Coronary artery (tissue), 2 donors: ENCODE measurements at places on chromosomes 6 and 20.

- no peak for DNase-seq
Measured at GRCh38 chr6:101799531-101799930, 406.0 kb downstream of the GRIK2 start.

DNA sequence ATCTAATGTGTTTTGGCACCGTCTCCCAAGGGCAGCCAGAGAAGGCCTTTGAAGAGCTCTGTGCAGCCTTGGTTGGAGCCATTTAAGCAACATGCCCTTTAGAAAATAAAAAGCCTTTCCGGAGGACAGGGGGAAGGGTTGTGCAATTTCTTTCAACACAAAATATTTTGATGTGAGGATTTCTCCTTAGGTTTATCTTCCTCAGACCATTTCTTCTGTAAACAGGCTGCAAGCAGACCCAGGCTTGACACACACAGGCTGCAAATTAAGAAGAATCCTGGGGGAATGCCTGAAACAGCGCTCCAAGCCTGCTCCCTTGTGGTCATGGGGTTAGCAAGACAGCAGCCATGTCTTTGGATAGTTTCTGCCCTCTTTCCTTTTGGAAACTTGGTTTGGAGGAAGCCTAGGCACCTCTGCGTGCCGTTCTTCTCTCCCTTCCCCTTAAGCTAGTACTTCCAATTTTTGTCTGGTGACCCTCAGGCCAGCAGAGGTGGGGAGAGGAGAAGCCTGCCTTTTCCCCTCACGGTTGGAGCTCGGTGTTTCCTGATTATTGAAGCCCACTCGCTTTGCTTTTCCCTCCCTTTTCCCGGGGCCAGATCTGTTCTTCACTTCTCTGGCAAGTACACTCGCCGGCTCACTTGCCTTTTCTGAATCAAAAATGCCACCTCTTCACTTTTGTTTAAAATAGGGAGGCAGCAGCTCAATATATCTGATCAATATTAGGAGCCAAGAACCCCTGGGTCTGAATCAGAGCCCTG lies 39.6 kb upstream of the NOX3 start:
- peak; percentile 77 for DNase-seq

GRCh38 chr6:47132724-47133123 lies 90.6 kb upstream of the ADGRF1 start:
- no peak for DNase-seq

DNA sequence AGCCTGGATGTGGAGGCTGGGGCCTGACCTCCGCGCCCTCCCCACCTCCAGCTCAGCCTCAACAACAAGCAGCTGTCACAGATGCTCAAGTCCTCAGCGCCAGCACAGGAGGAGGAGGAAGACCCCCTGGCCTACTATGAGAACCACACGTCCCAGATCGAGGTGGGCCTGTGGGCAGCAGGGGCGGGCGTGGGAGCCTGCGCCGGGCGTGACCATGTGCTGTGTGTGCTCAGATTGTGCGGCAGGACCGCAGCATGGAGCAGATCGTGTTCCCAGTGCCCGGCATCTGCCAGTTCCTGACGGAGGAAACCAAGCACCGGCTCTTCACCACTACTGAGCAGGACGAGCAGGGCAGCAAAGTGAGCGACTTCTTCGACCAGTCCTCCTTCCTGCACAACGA lies 23.5 kb downstream of the UQCC2 start:
- DNase-seq = no peak

GRCh38 chr20:44990425-44990824 lies 24.1 kb downstream of the STK4 start:
- DNase-seq = no peak

GRCh38 chr6:111604259-111605099 lies 1.2 kb downstream of the TRAF3IP2 start:
- DNase-seq = peak; percentile 91

DNA sequence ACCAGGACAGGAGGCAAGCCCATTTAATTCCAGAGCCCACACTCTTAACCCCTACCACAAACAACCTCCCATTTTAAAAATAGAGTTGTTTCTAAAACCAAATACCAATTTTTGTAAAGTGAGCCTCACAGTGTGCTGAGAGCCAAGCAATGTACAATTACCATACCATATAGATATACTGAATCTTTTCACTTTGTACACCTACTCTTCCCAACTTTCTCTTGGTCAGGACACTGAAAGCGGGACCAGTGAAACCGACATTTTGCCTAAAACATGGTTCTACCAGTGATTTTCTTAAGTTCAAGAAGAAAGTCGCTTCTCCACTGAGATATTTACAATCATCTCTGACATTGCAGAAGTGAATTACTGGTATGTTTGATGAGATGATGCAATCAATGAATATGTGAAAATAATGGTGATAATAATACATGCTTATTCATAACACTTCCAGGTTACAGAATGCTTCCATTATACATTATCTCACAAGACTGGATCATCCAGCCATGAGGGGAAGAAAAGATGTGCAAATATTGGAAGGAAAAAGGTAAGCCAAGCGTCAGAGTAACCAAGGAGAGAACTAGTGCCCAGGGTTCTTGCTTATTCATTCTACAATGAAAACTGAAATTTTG lies 74.1 kb downstream of the HIVEP2 start:
- DNase-seq = no peak

DNA sequence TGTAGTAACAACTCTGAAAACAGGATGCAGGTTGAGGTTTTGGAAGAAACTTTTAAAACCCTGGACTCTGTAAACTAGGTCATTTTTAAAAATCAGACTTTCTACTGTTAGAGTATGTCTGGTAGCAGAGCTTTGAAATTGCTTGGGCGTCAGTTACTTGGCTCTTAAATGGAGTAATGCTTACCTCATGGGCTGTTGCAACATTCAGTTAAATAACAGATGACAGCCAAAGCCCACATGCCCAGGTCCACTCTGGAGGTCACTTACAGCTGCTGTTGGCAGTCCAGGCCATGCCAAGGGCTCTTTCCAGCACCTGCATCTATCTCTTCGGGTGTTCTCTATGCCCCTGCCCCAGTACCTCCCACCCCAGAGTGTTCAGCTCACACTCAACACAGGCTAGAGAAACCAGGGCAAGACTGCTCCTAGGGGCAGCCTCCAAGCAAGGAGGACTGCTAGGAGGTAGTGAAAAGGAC lies 96.4 kb downstream of the BANF2 start:
- DNase-seq = peak; percentile 79

- no peak for DNase-seq
Measured at GRCh38 chr20:48823960-48824498, 3.8 kb downstream of the PREX1 start.

- no peak for DNase-seq
Measured at GRCh38 chr6:150723857-150724256, 124.2 kb downstream of the PLEKHG1 start.

- no peak for DNase-seq
Measured at GRCh38 chr6:140663772-140664171, 1289.3 kb upstream of the CITED2 start.

DNA sequence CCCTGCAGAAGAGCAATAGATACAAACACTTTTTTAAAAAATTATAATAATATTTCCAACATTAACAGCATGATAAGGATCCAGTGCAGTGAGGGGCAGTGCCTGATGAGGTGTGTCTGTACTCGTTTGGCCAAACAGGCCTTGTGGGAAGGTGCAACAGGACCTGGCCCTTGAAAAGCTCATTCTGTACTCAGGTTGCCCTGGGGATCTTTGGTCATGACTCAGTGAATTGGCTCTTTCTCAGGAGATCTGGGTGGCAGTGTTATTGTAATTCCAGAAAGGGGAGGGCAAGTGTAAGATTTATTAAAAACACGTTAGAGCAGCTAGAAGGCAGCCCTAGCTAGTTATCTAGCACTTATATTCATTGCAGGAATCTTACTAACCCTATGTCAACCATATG lies 2.9 kb upstream of the SPINT3 start:
- no peak for DNase-seq

- no peak for DNase-seq
Measured at GRCh38 chr6:142635130-142635529, 309.8 kb downstream of the HIVEP2 start.

DNA sequence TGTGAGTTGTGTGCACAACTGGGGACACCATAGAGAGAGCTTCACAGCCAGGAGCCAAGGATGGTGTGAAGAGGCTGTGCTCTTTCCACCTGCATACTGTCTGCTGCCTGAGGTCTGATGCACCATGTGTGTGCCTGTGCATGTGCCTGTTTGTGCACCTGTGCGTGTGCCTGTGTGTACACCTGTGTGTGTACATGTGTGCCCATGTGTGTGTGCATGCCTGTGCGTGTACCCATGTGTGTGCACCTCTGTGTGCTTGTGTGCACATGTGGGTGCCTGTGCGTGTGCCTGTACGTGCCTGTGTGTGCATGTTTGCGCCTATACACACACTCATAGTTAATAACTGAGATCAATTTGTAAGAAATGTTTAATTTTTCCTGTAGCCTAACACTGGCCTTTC lies 51.3 kb downstream of the FAM120B start:
- no peak for DNase-seq

GRCh38 chr6:47710295-47710694 lies 11.9 kb downstream of the ADGRF4 start:
- no peak for DNase-seq

DNA sequence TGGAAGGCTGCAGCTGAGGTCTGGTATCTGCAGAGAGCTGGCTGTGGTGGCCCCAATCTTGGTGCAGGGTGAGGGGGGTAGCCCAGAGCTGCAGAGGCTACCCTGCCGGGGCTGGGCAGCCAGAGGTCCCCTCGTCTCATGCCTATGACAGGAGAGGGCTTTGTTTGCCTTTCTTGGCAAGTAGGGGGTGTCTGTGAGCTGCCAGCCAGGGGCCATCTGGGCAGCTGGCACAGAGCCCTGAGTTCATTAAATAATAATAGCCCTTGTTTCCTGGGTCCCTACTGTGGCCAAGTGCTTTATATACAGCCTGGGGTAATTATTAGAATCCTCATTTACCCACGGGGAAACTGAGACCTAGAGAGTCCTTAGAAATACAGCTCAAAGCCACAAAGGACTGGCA lies 66.6 kb downstream of the EZR start:
- no peak for DNase-seq
